ENCODE measurements at places on chromosomes 11 and 22. TPM values are rescaled to one million over a fixed set of nuclear protein-coding genes. Genes with fewer than 3 reads are reported as not detected.
A peak's percentile ranks its signal among the peaks of the same experiment; 100 is the strongest.

- no peak for DNase-seq
These were observed 27.5 kb downstream of the LARGE2 start for GRCh38 chr11:45949992-45950407.

DNA sequence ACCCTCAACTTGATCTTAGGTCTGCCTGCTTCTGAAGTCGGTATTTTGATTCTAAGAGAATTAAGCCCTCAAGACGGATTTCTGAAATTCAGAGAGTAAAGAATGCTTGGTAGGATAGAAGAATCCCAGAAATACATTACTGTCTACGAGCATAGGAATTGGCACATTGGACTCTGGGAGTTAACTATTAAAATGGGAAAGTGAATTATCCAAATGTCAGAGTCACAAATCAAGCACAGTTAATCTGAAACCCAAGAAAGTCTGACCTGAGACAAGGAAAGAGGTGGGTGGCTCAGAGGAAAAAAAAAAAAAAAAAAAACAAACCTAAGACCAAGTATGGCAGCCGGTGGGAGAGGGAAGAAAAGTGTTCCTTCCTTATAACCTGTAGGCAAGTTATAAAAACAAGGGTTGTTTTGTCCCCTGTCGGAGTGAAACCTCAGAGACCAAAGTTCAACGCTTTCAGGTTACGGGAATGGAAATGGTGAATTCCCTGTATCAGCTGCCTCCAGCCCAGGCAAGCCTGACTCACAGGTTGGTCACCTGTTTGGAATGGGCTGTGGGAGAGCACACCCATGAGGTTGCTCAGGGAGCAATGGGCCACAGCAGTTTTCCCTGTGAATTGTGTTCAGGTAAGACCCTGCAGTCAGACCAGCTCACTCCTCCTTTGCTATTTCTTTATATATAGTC is 139.0 kb downstream of the ETS1 start:
- peak; percentile 43 for DNase-seq

GRCh38 chr22:43789452-43789851 is 22.7 kb downstream of the EFCAB6 start:
- no peak for DNase-seq

DNA sequence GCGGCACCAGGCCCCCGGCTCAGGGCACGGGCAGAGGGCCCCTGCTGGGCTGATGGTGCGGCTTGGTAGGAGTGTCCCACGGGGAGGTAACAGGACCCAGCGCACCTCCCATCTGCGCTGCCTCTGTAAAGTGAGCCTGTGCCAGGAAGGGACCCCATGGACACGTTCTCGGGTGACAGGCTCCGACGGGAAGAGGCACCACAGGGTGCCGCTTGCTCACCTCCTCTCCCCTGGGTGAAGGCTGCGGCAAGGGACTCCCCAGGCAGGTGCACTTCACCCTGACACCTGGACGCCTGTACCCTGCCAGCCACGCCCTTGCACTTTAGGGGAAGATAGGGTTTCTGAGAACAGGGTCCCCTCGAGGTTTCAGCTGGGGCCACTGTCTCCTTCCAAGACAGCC is 48.1 kb downstream of the SHANK2 start:
- DNase-seq: no peak

GRCh38 chr11:15815246-15816195 is 540.8 kb downstream of the SOX6 start:
- DNase-seq: no peak

The HSPB2 gene
- not detected for total RNA-seq

The CASP5 gene
- not detected for total RNA-seq

The AP2A2 gene
- 53.7 TPM for total RNA-seq

All from H9 (cell line).